ENCODE measurements at places on chromosomes 6 and 20.

DNA sequence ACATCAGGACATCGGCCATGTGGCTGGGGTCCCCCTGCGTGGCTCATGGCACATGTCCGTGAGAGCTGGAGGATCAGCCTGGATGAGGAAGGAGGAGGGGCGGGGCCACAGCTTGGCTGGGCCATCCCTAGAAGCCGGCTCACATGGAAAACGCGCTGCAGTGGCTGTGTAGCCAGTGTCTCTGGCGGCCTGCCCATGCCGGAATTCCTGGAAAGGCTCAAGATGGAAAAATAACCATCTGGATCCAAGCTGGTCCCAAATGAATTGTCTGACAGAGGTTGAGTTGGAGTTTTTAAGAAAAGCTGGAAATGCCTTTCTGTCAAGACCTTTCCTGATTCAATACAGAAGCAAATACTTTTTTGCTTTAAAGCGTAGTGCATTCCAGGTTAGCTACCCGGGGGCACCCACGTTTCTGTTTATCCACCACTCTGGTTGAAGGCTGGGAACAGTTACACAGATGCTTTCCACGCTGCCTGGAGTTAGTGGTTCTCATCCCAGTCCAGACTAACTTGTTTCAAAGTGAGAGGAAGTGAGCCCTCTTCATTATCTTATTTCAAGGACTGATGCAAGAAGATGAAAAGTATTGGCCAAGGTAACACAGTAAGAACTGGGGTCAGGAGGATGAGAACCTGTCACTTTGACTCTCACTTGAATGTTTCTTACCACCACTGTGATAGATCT, 99.0 kb downstream of the GMPR start:
- DNase-seq = no peak

DNA sequence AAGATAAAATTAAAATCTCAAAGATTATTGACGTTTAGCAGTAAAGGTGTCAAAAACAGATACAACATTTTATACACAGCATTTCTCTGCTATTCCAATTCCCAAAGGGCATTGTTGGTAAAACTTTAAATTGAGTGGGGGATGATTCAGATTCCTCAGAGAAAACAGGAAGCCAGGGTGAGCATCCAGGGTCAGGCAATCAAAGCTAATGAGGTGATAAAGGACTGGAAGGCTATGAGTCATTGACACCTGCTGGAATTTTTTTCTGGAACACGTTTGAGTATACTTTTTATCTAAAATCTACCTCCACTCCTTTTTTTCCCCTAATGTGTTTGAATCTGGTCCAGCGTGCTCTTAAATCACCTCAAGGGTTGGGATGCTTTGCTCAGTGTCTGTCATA, 52.2 kb downstream of the FKBP1C start:
- no peak for DNase-seq

DNA sequence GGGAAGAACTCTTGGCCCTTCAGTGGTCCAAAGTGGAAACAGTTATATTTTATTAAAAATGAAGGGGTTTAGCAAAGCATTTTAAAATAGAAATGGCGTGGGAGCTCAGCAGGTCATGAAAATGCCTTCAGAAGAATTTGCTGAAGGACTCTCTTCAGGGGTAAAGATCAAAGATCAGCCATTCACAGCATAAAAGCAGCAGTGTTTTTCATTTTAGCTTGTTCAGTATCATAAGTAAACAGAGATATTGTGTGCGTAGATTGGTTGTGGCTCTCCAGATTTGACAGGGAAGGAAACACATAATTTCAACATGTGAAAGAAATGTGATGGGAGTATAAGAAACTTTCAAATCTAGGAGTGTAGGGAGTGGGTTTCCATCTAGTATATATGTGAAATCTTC, 519.2 kb upstream of the MAP3K7 start:
- no peak for DNase-seq

DNA sequence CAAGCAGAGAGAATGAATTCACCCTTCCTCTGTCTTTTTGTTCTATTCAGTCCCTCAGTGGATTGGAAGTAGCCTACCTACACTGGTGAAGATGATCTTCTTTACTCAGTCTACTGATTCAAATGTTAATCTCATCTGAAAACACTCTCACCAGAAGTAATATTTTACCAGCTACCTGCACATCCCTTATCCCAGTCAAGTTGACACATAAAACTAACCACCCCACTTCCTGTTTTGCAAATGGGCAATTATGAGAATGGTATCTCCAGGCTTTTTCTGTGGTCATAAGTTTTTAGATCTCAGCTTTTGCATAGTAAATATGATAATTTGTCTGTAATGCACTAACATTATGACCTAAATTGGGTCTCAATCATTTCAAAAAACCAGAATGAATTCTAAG, 228.8 kb upstream of the ECI2 start:
- DNase-seq = no peak

DNA sequence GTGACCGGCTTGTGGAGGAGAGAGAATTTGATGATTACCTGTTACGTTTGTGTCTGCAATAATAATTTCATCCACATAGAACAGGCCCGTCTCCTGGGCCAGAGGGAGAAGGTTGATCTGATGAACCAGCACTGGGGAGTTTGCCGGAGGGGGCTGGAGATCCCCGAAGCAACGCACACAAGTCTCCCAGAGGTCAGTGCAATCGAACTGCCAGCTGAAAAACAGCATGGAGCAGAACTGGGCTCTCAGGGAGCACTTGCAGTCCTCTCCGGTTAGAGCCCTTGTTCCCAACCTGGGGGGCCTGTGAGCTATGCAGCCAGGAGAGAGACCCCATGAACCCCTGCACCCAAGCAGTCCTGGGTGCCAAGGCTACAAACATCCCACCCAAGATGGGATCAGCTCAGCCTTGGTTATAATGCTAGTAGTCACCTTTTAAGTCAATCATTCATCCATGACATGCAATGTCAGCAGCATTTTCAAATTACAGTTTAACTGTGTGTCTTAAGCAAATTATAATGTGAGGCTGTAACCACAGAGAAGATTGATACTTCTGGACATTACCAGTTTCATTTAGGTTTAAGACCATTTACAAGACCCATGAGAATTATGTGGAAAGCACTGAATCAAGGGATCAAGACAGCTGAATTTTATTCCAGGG, 34.2 kb downstream of the PKHD1 start:
- DNase-seq = no peak

DNA sequence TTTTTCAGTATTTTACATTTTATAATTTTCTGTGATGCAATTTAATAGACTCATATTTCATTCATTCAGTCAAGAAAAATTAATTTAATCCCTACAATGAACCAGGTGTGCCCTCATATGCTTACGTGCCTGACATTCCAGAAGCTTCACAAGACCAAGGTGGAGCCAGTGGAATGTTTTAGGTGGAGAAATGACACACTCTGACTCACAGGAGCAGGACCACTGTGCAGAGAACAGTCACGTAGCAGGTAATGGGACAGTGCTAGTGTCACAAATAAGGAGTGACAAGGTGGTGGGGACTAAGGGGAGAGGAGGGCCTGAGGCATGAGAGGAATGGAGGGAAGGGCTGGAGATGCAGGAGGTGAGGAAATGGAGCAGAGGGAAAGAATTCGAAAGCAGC, 37.0 kb upstream of the HLA-G start:
- no peak for DNase-seq

DNA sequence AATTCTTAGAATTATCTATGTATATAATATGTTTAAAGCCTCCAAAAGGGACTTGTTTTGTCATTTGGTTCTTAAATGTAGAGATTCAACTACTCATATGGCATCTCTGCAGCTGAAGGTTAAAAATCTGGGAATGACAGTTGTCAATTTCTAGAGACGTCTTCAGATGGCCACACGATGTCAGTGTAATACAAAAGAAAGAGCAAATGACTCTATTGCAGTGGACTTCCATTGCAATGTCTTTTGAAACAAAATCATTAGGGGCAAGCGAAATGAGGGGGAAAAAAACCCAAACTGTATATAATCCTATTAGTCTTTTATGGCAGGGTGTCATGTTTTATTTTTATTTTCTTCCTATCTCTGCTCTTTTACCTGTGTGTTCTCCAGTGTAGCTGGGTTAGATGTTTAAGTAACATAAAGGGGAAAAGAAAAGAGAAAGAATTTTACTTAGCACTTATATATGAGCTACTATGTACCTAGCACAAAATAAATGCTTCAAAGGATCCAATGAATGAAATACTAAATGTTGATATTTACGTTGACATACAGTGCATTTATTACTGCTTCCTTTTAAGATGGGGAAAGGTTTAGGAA, 26.2 kb downstream of the CCN2 start:
- DNase-seq = no peak

DNA sequence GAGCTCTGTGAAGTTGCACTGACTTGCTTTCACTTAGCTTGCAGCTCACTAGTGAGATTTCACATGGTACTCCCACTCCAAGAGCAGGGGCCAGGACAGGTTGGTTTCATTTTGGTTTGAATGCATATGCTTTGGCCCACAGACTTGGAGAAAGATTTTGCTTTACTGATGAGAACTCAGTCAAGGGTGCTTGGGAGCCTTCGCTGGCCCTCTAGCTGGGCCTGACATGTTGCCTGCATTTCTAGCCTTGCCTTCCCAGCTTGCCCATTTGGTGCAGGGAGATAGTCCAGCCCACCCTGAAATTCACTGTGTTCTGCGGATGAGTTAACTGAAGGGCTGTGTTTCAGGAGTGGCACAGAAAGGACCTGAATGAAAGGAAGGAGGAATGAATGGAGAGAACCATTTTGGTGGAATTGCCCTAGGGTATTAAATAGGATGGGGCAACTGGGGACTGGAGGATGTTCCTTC, 1.9 kb downstream of the SGK1 start:
- no peak for DNase-seq

DNA sequence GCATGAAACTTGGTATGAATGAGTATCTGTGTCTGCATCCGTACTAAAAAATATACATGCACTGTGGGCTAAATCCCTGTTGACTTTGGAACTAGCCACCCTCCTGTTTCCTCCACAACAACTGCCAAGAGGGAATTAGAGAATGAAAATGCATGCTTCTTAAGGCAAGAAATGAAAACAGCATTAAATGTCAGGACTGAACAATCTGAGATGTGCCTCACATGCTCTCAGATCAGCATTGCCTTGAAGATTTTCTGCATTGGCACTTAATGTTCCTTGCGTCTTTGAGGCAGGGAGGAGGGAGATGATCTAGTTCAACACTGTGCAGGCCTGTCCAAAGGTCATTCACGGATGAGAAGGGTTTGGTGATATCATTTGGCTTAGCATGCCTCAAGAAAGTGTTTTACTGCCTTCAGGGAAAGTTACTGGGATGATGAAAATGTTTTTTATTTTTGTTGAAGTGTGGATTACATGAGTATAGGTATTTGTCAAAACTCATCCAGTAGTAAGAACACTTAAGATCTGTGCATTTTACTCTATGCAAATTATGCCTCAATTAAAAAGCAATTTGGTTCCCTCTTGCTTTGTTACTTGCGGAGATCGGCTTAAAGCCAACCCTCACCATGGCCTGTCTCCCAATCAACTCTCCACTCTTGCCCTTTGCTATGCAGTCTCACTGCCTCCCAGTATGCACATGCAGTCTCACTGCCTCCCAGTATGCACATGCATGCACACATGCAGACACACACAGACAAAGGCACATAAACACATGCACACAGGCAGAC, 47.5 kb upstream of the RIN2 start:
- no peak for DNase-seq

DNA sequence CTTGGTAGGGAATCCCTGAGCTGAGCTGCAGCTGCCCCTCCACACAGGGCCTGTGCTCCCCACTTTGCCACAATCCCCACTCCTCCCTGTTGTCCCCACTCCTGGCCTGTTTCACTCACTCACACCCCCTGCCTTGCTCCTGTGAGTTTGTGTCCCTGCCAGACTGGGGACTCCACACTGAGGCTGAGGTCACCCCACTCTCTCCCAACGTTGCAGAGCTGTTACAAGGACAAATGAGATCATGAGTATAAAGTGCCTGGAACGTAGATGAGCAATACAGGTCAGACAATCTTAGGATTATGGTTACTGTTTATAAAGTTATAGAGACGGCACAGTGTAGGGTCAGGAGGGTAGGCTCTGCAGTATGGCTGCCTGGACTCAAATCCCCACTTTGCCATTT, 426.0 kb upstream of the SULF2 start:
- DNase-seq = no peak

DNA sequence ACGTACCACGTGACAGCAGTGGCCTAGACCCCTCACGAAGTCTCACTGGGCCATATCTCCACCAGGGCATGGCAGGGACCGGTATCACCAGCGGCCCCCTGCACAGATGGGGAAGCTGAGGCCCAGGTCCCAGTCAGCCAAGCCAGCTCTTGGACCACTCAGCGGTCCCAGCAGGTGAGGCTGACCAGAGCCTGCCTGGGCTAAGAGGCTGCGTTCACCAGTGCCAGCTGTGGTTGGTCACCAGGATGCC, 2.6 kb upstream of the MRGBP start:
- DNase-seq = no peak

GRCh38 chr6:170374571-170375444, 68.2 kb downstream of the FAM120B start:
- no peak for DNase-seq

- no peak for DNase-seq
These were observed at the start of gene PRR18 for GRCh38 chr6:166308033-166308768. PRR18 (minus strand) TSS chr6:166308392; CDS start chr6:166308142, 250 bp downstream.

DNA sequence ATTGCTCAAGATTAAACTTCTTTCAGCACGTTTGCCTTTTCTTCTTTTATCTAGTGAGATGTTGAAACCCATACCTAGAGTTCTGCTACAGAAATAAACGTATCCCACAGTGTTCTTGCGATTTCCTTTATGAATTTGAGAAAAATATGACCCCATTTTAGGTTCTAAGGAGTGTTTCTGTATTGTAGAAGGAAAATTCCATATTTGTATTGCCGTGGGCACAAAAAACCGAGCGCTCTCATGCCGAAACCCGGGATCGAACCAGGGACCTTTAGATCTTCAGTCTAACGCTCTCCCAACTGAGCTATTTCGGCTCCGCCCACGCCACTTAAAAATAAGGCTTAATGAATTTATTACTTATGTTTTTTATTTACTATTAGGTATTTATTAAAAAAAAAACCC, 23.7 kb downstream of the ZNF311 start:
- peak; percentile 69 for DNase-seq

- DNase-seq = no peak
These were observed 112.0 kb downstream of the LRRC1 start for GRCh38 chr6:53906842-53907241.

GRCh38 chr6:30942338-30943060, 1.7 kb downstream of the MUCL3 start:
- no peak for DNase-seq

DNA sequence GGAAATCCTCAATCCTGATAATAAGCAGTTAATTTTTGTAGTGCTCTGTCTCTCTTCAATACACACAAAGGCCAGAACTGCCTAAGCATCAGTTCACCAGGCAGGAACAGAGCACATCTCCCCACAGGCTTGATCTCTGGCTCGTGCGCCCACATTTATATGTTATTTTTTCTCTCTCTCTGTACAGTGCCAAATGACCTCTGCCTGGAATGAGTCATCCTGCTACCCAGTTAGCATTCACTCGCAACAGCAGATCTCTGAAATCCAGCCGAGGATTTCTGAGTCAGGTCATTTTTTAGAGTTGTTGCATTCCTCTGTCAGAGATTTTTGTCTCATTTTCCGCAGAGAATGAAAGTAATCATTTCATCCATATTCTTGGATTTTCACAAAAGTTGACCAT, 107.1 kb downstream of the COL12A1 start:
- DNase-seq = no peak

GRCh38 chr6:108768166-108768555, 80.1 kb upstream of the ARMC2 start:
- no peak for DNase-seq

GRCh38 chr20:41018153-41018552, 10.5 kb upstream of the TOP1 start:
- DNase-seq = no peak

GRCh38 chr20:9072861-9073500, 4.1 kb downstream of the PLCB4 start:
- no peak for DNase-seq

- no peak for DNase-seq
These were observed 518.1 kb downstream of the TFAP2A start for GRCh38 chr6:9896806-9897205.

All from activated CD4-positive, alpha-beta T cell treated with anti-CD3 and anti-CD28 coated beads for 4 hours (primary cell).